ENCODE measurements at places on chromosomes 11 and 22.

DNA sequence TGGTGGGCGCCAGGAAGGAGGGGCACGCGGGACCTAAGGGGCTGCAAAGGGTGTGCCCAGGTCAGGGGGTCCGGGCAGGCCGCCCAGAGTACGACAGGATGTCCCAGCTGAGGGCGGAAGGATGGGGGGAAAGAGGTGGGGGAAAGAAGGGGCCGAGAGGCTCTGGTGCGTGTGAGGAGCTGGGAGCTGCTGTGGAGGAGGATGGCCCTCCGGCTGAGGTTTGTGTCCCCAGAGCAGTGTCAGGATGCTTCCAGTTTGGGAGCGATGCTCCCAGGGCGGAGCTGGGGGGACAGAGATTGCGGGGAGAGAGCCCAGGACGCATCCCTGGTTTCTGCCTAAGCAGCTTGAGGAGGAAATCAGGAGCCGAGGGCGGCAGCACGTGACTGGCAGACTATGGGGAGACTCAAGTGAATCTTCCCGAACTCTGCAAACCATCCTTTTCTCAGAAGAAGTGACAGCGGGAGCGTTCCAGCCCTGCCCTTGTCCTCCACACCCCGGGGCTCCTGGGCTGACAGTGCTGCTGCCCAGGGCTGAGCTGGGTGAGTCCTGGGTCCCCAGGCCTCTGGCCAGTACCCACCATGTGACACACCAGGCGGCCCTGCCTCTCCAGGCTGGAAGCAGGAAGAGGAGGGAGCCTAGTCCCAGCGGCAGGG, 19.7 kb upstream of the TTLL12 start:
- no peak for DNase-seq

- DNase-seq, result no peak
These were observed 23.3 kb downstream of the OSBP2 start for GRCh38 chr22:30717952-30718351.

DNA sequence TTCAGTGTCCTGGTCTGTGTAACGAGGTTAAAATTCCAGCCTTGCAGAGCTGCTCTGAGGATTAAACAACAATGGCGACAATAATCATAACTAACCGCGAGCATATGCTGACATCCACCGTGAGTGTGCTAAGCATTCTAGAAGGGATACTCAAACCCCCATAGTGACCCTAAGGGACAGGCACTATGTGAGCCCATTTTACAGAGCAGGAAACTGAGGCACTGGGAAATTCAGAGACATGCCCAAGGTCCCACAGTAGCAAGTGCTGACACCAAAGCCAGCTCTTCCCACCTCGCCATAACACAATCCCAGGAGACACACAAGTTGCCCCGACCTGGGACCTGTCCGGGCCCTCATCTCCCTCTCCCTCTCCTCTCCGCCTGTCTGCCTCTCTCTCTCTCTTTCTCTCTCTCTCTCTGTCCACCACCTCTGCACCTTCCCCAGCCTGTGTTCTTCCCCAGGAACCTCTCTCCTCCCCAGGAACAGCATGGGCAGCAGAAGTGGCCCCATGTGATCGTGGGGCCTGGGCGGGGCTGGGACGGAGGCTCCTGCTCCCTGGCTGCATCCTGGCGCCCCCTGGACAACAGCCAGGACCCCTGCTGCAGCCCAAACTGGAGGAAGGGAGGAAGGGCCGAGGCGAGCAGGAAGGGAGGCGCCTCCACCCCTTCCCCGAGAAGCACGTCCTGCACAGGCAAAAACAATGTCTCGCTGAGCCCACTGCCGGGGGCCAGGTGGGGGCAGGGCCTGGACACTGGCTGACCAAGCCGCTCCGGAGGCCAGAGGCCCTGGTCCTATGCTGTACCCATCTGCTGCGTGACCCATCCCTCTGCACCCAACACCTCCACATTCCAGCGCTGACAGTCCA, 14.8 kb upstream of the MFNG start:
- no peak for DNase-seq

GRCh38 chr11:94732617-94733281, 35.4 kb upstream of the AMOTL1 start:
- DNase-seq, result peak; percentile 60

DNA sequence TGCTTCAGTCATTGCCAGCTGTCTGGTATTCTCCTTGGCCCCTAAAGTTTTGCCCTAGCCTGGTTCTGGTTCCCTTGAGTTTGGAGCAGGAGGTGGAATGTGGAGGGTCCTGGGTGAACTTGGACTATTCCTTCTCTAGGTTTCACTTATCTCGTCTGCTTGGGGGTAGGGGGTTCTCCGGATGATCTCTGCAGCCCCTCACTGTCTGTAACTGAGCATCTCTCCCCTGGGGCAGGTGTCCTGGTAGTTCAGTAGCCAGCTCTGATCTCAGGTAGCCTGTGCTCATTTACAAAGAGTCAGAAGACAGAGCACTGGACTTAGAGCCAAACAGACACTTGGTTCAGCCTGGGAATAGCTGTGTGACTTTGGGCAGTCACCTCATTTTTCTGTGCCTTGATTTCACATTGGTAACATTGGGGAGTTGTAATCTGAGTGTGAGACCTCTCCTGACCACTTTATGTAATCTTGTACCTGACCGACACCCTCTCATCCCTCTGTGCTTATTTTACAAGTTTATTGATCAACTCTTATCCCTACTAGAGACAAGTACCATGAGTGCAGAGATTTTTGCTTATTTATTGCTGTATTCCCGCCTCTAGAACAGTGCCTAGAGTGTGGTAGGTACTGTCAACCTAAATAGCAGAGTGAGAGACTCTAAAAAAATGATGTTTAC, 804 bp downstream of the CCDC134 start:
- no peak for DNase-seq
